ENCODE measurements at places on chromosomes 5 and 9.

- no peak for DNase-seq
These were observed 1952.6 kb upstream of the WWC1 start for GRCh38 chr5:166338801-166339200.

GRCh38 chr9:13291718-13292117 is 12.2 kb upstream of the MPDZ start:
- DNase-seq = no peak

- DNase-seq = no peak
These were observed 176.7 kb upstream of the TBC1D2 start for GRCh38 chr9:98432134-98432533.

DNA sequence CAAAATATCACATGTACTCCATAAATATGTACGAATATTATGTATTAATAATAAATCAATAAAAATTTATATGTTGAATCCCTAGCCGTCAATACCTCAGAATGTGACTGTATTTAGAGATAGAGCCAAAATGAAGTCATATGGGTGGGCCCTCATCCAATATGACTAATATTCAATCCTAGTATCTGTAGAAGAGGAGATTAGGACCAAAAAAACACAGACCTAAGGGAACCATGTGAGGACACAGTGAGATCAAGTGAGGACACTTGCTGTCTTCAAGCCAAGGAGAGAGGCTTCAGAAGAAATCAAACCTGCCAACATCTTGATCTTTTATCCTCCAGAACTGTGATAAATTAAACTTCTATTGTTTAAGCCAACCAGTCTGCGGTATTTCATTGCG is 3.7 kb upstream of the AMACR start:
- no peak for DNase-seq

- DNase-seq = no peak
These were observed 8.6 kb downstream of the ECSCR start for GRCh38 chr5:139453683-139454567.

DNA sequence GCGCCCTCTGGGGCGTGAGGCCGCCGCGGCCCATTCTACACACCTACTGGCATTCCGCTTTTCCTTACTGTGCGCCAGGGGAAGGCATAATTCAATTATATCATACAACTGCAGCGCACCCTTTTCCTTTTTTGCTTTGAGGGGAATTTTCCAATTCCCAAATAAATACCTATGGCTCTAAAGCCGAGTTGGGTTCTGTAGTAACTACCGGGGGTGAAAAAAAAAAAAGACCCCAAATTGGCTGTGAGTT is 34.1 kb upstream of the NFIB start:
- no peak for DNase-seq
